NB4 (cell line): ENCODE measurements at places on chromosomes 1 and 21.

GRCh38 chr1:236140705-236141446 is 1.5 kb upstream of the GPR137B start:
- no peak for DNase-seq

DNA sequence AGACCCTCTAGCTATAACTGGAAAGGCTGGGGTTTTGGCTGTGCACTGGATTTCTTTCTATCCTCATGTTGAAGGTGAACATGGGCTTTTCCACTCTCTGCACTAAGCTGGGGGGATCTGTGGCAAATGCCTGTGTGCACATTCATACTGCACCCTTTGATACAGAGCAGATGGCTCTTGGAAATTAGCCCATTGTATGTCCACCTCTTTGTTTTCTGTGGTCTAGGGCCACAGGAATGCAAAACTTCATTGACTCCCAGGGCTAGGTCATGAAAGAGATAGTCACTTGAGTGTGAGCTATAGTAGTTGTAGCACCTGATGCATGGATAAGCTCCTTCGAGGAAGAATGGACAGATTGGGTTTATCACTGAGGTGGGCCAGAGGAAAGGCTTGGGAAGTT is 5.7 kb upstream of the OR14A16 start:
- DNase-seq, result no peak

DNA sequence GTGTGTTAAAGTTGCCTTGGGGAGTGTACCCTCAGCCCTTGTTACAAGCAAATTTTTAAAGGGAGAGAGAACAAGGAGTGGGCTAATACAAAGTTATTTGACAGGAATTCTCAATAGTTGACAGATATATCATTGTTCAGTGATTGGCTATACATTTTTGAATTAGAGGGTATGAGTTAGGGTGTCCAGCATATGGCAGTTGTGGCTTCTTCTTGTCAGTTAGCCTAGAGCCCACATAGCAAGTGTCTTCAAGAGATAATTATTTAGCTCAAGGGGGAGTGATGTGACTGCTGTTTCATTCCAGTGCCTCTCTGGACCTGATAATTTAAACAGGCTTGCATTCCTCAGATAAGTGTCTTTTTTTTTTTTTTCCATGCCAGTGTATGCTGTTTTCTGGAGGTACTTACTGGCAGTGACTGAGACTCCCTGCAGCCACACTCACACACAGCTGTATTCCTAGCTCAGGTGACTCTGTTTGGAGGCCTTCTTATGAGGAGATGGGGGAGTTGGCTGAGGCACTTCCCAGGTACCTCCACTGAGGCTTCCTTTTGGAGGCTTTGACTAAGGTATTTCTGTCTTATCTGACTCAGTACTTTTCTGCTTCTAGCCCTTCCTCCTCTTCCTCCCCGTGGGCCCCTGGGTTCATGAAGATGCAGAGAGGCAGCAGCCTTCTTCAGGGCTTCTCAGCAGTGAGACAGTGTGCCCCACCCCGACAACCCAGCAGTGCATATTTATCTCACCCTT is 32.3 kb downstream of the IVNS1ABP start:
- no peak for DNase-seq

DNA sequence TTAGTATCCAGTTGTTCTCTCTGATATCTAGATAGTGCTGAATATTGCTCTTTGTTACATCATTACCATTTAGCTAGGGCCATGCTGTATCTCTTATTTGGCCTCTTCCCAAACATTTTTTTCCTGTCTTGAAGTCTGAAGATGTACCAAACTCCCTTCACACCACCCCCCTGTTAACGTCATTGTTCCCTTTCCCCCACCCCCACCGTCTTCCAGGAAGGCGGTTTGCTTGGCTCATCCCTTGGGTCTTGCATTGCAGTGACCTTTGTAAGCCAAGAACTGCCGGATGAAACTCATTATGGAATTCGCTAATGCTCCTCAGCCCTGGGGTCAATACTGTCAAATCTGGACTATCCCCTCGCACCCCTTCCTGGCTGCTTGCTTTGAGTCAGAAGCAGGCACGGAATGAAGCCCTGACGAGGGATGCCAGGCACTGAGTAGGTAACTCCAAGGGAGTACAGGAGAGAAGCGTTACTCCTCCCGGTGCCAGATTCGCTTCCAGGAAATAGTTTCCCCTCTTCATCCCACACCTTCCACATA is 283.1 kb downstream of the TM2D1 start:
- no peak for DNase-seq

GRCh38 chr1:210418863-210419650 is 90.4 kb downstream of the HHAT start:
- DNase-seq, result no peak

DNA sequence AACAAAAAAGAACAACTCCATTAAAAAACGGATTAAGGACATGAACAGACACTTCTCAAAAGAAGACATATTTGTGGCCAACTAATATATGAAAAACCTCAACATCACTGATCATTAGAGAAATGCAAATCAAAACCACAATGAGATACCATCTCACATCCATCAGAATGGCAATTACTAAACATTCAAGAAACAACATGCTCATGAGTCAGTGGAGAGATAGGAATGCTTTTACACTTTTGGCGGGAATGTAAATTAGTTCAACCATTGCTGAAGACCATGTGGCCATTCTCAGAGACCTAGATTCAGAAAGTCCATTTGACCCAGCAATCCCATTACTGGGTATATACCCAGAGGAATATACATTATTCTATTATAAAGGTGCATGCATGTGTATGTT is 1442.6 kb upstream of the B3GALT2 start:
- no peak for DNase-seq

DNA sequence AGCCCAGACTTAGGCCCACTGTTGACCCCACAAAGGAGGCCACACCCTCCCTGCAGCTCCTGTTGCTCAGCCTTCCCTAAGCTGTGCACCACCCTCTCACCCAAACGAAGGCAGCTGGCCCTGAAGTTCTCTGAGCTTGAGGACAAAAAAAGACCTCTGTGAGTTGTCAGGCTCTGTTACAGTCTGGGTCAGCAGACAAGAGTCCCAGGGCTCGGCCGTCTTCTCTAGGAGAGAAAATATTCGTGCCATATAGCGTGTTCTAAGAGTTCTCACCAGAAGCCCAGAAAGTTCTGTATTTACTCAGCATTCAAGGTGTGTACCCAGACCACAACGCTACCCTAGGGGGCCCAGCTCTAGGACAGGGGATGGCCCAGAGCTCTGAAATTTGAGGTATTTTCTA is 25.5 kb upstream of the LYST start:
- DNase-seq, result no peak

DNA sequence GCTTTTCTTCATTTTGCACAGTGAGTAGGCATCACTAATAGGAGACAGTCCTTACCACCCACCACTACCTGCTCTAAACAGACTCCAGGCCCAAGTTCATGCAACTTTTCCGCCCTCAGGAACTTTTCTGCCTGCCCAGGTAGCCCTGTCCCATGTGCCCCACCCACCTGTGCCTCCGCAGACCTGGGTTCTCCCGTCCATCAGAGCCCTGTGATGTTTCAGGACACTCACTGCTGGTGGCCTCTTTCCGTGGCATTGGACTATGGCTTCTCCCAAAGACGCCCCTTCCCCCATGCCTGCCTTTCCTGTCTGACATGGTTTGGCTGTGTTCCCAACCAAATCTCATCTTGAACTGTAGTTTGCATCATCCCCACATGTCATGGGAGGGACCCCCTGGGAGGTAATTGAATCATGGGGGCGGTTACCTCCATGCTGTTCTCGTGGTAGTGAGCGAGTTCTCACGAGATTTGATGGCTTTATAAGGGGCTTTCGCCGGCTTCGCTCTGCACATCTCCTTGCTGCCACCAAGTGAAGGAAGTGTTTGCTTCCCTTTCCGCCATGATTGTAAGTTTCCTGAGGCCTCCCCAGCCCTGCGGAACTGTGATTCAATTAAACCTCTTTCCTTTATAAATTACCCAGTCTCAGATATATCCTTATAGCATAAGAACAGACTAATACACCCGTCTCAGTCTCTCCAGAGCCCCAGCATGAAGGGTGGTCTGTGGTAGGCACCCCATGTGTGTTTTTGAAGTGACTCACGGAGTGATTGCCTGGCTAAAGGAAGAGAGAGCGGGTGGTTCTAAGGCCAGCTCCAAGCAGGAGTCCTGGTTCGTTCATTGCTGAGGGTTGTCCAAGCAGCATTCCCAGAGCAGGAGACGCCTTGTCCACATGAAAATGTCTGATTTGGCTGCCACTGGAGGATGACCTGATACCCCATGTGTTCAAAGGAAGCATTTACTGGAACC is 86.0 kb upstream of the ZBTB40 start:
- no peak for DNase-seq

GRCh38 chr21:33642896-33643657 is 776 bp downstream of the ITSN1 start:
- peak; percentile 63 for DNase-seq

GRCh38 chr21:41833497-41834115 is 45.5 kb downstream of the PRDM15 start:
- DNase-seq, result no peak

DNA sequence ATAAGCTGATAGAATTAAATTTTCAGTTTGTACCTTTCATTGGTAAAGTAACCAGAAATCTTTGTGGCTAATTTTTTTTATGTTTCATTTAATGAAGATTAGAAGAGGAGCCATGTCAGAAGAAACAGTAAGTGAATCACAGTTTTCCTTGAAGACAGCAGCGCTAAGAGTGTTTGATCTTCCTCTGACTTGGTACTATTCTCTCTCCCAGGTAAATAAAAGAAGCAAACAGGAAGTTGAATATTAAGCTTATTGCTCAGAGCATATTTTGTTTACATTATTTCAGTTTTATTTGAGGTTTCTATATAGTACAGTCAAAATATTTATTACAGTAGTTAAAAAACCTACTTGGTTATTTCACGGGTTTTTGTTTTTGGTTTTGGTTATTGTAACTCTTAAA is 3.7 kb downstream of the MIGA1 start:
- DNase-seq, result no peak

GRCh38 chr1:30397576-30397975 is 325.8 kb downstream of the MATN1 start:
- DNase-seq, result no peak

DNA sequence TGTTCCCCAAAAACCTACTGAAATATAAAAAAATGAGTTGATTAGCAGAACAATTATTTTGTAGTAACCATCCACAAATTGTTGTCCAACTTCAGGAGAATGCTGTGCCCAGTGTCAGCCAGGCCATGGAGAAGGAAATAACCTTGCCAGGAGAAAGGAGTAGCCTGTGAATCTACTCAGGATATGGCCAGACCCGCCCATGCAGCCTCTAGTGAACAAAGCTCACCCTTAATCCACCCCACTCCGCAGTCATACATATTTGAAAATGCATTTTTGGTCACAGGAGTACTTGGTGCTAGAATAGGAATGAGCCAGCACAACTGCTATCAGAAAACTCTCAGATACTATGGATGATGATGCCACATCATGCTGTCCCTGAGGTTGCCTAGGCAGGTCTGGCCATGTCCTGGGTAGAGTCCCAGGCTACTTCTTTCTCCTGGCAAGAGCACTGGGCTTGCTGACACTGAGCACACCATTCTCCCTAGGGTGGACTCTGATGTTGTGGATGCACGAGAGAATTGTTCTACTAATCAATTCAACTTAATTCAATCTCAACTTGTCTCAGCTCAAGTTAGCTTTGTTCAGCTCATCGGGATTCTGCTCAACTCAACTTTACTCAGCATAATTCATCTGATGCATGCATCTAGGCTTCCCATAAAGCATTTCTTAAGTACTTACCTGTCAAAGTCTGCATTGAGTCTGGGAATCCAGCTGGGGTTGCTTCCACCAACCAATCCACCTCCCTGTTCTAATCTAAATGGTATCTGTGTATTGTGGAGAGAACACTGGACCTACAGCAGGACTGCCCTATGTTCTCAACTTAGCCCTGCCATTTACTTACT is 18.2 kb downstream of the STYXL2 start:
- no peak for DNase-seq

- DNase-seq, result no peak
These were observed 180.4 kb upstream of the KLHDC7A start for GRCh38 chr1:18300376-18300775.

- DNase-seq, result no peak
These were observed 1.4 kb downstream of the LRRC7 start for GRCh38 chr1:69569175-69569541.

- peak; percentile 94 for DNase-seq
These were observed 2.1 kb downstream of the ARMH1 start for GRCh38 chr1:44676484-44677200.

- DNase-seq, result peak; percentile 89
These were observed 1.9 kb downstream of the TAGLN2 start for GRCh38 chr1:159923203-159924024.

GRCh38 chr1:163537809-163538208 is 216.1 kb downstream of the NUF2 start:
- no peak for DNase-seq

DNA sequence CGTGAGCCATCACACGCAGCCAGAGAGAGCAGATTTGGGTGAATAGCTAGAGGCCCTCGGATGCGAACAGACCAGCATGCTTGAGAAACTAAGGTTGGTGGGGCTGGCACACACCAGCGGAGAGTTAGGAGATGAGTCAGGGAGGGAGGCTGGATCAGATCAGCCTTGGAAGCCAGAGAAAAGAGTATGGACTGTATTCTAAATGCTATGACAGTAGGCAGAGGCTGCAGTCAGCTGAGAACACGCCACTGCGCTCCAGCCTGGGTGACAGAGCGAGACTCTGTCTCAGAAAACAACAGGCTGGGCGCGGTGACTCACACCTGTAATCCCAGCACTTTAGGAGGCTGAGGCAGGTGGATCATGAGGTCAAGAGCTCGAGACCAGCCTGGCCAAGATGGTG is 4.0 kb upstream of the PLEKHM2 start:
- no peak for DNase-seq

DNA sequence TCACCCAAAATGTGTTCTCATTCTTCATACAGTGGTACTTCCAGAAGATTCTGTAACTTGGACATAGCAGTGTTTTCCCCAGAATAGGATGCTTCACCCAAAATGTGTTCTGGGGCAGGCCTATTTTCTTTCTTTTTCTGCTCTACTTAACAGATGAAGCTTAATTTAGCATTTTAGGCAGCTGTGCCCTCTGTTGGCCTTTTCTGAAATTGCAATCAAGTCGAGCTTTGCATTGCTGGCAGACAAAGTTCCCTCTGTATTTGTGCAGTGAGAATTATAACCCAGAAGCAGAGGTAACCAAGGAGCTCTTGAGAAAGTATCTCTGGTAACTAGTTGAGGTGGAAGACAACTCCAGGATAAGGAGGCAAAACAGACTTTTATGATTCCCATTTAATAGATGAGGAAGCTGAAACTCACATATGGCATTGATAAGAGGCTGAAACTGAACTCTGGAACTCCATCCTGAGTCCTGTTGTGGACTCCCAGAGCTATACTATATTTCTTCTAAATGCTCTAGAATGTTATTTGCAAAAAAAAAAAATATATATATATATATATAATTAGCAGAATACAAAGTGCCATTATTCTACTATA is 50.3 kb upstream of the L1TD1 start:
- peak; percentile 40 for DNase-seq

- peak; percentile 49 for DNase-seq
These were observed 42.6 kb upstream of the PTGS2 start for GRCh38 chr1:186722711-186723309.

- no peak for DNase-seq
These were observed 17.5 kb downstream of the MTARC1 start for GRCh38 chr1:220804202-220804586.
